ENCODE measurements at places on chromosomes 3 and 15.

DNA sequence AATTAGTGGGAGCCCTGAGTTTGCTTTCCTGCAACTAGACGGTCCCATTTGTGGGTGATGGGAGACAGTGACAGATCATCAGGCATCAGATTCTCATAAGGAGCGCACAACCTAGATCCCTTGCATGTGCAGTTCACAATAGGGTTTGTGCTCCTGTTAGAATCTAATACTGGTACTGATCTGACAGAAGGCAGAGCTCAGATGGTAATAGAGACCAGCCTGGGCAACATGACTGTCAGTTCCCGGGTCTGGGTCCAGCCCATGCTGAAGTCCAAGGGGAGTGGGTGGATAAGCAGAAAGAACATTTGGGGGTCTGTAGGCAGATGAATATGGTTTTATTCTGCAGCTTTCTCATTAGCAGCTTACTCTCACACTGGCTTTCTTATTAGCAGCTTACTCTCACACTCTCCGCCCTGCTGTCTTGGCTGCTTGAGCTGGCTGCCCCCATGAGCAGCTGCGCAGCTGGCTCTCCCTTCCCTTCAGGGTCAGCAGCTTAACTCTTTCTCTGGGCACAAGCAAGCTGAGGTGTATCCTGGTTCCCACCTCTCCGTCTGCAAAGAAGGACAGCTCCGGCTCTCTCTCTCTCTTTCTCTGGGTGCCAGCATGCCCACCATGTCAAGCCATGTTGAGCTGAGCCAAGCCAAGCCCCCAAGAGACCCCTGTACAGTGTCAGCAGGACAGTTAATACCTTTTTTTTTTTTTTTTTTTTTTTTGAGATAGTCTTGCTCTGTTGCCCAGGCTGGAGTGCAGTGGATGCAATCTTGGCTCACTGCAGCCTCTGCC lies 46.5 kb downstream of the KLHDC8B start:
- no peak for DNase-seq

DNA sequence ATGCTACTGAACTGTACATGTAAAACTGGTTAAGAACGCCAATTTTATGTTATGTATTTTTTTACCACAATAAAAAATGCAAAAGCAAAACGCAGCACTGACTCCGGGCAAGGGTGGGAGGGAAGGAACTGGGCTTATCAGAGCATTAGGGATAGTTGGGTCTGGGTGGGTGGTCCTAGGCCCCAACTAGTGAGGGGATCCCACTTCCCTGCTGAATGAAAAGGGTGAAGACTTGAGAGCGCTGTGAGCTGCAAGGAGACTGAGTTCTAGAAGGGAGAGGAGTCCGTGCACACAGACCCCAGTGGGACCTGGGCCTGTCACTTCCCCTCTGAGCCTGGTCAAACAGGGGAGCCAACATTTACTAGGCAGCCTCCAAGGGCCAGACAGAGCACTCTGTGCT lies 98.6 kb downstream of the TPRA1 start:
- DNase-seq: no peak

DNA sequence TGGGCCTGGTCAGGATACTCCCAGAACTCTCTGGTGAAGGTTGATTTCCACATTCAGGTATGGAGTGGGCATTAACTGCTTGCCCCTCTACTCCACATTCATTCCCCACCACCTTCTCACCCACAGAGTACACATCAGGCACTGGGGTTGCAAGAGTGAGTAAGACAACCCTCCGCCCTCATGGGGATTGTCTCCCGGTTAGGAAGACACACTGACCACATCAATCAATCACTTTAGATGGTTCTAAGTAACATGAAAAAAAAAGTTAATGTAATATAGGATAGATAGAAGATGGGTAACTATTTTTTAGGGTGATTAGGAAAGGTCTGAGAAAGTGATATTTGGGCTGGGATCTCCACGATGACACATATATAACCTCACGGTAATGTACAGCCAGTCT lies 116.0 kb upstream of the NEO1 start:
- no peak for DNase-seq

- DNase-seq: no peak
These were observed 80.7 kb downstream of the UBR1 start for GRCh38 chr15:43025150-43025549.

- DNase-seq: no peak
These were observed 11.4 kb downstream of the MYO5C start for GRCh38 chr15:52284164-52284563.

GRCh38 chr3:16881896-16882630 lies 2.7 kb upstream of the PLCL2 start:
- no peak for DNase-seq

DNA sequence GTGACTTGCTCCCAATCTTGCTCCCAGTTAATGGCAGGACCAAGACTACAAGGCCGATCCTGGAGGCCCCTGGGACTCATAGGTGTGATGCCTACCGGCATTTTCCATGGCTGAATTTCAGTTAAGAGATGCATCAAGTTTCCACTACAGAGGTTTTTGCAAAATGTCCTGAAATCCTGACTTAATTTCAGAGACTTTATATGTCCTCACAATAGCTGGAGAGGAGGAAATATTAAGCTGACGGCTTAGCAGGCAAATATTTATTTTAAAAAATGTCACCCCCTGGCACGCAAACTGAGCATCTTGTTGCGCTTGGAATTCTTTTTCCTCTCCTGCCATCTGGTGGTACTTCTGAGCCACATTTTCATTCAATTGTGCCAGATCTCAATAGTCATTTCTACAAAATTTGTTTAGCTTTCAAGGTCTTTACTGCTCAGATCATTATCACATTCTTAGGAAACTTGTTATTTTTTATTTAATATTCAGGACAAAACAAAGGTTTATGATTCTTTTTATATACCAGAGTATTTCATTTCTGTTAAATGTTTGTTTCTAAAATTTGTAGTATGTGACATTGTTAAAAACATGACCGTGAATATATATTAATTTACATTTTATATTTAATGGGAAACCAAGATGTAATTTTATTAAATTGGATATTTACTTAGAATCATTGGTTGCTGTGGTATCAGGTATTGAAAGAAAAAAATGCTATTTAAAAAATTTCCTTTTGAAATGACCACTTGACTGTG lies 189.2 kb upstream of the THRB start:
- no peak for DNase-seq

GRCh38 chr3:42843713-42844411 lies 31.8 kb downstream of the CYP8B1 start:
- DNase-seq: no peak

DNA sequence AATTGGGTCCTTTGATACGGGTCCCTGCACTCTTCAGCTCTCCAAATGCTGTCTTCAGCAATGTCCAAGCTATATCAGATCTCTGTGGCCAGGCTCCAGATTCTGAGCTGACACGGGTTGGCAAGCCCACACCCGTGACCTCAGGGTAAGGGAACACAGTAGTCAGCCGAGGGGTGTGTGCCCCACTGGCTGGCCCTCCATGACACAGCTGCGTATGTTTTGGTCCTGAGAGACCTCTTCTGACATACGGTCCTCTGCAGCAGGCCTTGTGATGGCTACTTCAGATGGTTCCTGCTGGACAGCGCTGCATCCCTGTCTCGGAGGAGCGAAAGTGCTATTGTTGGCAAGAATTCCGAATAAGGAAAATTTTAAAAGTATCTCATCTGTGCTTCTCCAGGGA lies 85.2 kb upstream of the ADAMTS17 start:
- DNase-seq: no peak

DNA sequence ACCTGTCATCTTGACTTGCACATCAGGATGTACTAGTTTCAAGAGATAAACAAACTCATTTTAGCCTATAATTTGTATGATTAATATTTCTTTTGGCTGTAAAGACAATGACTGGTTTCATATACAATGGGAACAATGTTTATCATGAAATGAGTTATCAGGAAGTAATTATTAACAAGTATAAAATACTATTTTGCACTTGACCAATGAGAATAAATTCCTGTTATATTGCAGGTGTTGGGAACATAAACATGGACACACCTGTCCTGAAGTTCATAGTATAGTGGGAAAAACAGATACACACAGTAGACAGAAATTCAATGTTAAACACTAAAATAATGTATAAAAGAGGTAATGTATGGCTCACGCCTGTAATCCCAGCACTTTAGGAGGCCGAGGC lies 56.9 kb downstream of the UBR1 start:
- DNase-seq: no peak

DNA sequence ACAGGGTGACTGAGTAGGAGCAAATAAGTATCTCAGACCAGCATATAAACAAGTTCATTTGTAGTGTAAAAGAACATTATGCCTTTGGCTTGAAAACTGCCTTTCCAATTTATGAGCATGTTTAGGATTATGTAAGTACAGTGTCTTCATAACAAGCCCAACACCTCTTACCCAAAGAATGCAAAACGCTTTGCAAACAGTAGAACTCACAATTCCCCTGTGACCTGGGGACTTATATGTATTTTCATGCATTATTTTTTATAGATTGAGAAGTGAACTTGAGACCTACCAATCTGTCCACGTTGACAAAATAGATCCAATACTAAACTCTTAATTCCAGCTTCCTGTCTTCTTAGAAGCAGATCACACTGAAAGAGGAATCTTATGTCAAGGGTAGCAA lies 202.1 kb downstream of the TP63 start:
- DNase-seq: no peak

DNA sequence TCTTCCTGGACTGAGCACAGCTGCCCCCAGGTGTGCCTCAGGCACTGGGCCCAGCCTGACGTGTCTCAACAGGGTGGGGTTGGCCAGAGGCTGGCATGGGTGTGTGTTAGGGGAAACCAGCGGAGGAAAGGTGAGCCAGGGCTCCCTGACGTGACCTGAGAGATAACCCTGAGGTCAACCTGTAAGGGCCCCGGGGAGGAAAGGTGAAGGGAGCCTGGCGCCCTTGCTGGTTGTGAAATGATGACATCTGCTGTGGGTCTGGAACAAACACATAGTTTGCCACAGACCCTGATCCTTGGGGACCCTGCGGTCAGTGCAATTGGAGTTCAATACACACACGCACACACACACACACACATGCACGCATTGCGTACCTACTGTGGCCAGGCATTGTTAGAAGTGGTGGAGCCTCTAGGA lies 100.2 kb upstream of the TLE3 start:
- no peak for DNase-seq

GRCh38 chr3:137471558-137472204 lies 292.4 kb upstream of the SOX14 start:
- no peak for DNase-seq

DNA sequence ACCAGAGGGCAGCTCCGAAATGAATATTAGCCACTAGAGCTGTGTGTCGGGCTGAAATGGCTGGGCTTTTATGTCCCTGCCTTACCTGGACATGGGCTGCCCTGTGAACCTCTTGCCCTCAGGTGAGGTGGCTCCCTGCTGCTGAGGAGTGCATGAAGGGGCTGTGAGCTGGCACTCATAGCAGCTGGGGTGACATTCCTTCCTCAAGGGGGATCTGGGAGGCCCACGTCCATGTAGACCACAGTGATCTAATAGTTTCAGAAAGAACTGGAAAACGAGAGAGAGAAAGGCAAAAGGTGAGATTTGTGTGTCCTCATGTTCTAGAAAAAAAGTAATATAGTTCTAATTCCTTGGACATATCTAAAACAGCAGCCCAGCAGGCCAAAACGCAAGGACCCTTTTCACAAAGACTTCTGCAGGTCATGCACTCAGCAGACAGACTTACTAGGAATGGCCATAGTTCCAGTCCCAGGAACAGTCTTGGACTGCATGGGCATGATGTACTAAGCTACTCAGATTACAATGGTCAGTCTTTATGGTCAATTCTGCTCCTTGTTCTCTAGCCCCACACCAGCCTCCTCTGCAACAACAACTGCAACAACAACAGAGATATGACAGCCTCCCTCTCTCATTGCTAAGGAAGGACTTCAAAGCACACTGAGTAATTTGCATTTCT lies 10.8 kb upstream of the SLC24A5 start:
- DNase-seq: no peak

- no peak for DNase-seq
These were observed 109.5 kb downstream of the AKAP13 start for GRCh38 chr15:85489773-85490493.

- DNase-seq: no peak
These were observed 10.4 kb downstream of the BCL6 start for GRCh38 chr3:187734841-187735240.

DNA sequence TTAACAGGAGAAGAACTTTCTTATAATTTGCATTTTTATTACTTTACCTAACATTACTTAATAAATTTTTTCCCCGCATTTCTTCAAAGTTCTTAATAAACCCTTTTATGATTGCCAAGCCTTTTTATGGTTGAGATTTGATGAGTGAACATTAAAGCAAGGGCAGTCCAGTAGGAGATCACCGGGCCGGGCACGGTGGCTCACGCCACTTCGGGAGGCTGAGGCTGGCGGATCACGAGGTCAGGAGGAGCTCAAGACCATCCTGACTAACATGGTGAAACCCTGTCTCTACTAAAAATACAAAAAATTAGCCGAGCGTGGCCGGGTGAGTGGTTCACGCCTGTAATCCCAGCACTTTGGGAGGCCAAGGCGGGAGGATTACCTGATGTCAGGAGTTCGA lies 61.4 kb upstream of the TRA2B start:
- no peak for DNase-seq

Measured in thymus (tissue), 14 donors.